ENCODE measurements at places on chromosomes 16 and 17.

GRCh38 chr16:27712251-27712711, 162.3 kb downstream of the KATNIP start:
- no peak for DNase-seq

GRCh38 chr17:73657473-73658116, 13.3 kb upstream of the SDK2 start:
- no peak for DNase-seq

DNA sequence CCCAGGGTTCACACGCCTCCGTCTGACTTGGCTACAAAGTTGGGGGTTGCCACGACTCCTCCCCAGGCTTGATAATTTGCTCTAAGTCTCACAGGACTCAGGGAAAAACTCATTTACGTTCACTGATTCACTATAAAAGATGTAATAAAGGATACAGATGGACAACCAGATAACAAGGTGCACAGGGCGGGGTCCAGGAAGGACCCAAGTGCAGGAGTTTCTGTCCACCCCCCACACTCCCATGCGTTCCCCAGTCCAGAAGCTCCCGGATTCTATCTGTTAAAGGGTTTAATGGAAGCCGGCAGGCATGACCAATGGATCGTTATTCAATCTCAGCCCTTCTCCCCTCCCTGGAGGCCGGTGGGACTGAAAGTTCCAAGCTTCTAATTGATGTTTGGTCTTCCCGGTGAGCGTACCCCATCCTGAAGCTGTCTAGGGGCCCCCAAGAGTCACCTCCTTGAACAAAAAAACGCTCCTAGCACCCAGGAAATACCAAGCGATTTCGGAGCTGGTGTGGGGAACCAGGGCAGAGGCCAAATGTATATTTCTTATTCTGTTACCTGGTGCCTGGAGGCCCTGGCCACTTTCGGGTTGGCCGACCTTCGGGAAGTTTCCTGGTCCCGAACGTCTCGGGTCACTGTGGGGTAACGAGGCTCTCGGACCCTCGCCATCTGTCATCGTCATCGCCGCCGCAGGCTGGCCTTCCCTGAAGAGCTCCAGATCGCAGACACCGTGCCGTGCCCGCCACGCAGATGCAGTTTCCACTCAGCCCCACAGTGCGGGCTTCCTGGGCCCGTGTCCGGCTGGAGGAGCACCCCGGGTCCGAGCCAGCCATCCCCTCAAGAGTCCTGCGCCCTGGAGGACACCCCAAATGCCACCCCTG, 13.5 kb upstream of the METRNL start:
- DNase-seq: no peak

GRCh38 chr16:25031441-25032307, 16.5 kb upstream of the ARHGAP17 start:
- peak; percentile 97 for DNase-seq

- DNase-seq: no peak
These were observed 16.4 kb downstream of the FAM20A start for GRCh38 chr17:68584581-68585303.

GRCh38 chr16:49338611-49339265, 34.9 kb upstream of the C16orf78 start:
- no peak for DNase-seq

- DNase-seq: no peak
These were observed 180.7 kb upstream of the CACNG5 start for GRCh38 chr17:66654106-66654740.

DNA sequence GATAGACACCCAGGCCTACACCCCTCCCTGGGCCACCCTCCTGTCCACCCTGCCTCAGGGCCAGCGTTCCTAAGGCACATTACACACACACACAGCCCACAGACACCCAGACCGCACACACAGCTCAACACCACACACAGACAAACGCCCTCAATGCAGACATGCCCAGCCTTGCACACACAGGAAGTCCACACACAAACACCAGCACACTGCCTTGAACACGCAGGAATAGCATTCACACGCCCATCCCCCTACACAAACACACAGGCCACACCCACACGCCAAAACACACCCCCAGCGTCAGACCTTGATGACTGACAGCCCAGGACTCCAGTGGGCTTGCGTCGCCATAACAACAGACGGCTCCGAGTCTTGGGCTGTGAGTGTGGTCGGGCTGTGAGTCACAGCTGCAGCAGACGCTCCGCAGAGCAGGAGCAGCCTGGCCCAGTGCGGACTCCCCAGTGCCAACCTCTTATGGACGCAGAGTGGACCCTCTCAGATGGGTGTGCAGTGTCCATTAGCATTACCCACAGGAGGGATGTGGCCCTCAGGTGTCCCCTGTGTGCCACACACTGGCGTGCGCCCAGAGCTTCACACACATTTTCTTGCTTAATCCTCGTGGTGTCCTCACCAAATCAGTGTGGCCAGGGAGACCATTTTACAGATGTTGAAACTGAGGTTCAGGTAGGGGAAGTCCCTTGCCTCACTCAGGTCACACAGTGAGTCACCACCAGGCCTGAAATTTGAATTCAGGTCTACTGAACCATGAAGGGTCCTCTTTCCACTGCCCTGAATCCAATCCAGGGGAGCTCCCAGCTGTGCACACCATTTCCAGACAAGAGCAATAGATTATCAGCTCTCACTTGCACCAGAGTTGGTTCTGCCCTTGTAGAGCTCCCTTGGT, 17.8 kb upstream of the RAI1 start:
- no peak for DNase-seq

- DNase-seq: peak; percentile 93
These were observed 8.9 kb downstream of the UBTF start for GRCh38 chr17:44210342-44211192.

GRCh38 chr17:10177131-10177912, 21.1 kb downstream of the GAS7 start:
- DNase-seq: no peak

DNA sequence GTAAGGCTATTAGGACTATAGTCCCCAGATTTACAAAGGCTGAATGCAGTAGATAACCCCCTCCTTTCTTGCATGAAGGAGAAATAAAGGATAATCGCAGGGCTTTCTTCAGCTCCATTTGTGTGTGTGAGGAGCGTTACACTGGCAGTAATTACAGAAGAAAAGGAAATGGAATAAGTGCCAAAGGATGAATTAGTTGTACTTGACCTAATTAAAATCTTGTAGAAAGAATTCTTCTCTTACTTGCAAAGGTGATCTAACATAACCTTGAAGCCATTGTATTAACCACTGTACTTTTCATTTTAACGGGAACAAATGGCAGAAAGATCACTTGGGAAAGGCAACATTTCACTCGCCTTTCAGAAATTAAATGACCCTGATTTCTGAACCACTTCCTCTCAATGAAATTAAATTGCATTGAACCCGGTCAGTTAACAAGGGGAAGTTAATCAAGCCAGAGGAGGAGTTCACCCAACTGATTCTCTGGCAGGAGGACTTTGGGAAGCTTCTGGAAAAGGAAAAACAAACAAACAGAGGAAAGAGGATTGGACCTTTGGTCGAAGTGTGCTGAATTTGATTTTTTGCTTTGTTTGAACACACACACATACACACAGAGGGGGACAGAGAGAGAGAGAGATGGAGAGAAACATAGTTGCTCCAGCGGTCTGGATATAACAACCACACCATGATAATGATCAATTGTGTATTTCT, 90.6 kb downstream of the GP2 start:
- DNase-seq: no peak

DNA sequence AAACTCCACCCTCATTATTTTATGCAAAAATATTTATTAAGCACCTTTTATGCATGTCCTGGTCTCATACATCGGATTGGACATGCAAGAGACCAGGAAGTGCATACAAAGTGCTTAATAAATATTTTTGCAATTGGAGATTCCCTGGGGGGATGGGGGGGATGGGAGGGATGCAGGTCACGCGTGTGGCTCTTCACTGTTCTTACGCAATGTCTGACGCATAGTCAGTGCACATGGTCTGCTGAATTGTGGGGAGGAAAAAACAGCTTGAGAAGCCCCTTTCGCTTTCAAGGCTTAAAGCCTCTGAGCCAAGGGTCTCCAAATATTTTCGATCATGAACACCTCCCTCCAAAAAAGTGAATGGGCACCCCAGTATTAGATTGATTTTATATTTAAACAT, 96.7 kb upstream of the XYLT1 start:
- DNase-seq: no peak

GRCh38 chr17:9004132-9004960, 17.0 kb upstream of the NTN1 start:
- DNase-seq: no peak
